ENCODE measurements at places on chromosomes 3 and 15. TPM values are rescaled to one million over a fixed set of nuclear protein-coding genes. Genes with fewer than 3 reads are reported as not detected.

DNA sequence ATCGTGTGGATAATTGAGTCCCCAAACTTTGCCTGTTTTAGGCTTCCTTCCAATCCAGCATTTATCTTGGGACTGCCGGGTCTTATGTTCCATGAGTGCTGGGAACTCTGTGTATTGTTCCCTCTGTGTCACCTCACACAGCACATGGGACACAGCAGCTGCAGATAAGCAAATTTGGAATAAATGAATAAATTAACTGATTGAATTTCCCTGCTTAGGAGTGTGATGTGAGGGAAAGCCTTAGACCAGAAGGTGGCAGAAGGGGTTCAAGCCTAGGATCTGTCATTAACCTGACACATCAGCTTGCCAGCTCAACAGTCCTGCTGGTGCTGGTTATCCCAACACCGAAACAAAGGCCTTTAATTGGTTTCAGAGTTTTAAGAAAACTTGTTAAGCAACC is 114.3 kb downstream of the OXSM start:
- H3K36me3 ChIP-seq = no peaks in the 10 kb centered on the region
- H3K4me1 ChIP-seq = peaks cover 26% of the 10 kb centered on the region
- no peak overlapping the region for H3K4me3 ChIP-seq
- no peak overlapping the region for H3K27ac ChIP-seq
- H3K27me3 ChIP-seq = no peaks in the 10 kb centered on the region

DNA sequence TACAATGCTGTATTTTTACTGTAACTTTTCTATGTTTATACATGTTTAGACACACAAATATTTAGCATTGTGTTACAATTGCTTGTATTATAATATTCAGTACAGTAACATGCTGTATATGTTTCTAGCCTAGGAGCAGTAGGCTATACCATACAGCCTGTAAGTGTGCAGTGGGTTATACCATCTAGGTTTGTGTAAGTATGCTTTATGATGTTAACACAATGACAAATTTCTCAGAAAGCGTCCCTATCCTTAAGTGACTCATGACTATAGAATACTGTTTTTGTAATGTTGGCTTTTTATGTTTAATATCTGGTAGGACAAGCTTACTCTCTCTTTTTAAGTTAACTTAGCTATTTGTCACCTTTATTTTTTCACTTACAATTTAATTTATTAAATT is 127.5 kb upstream of the THRB start:
- no peaks in the 10 kb centered on the region for H3K4me1 ChIP-seq
- DNase-seq = no peak
- no peak overlapping the region for H3K4me3 ChIP-seq

Gene VIPR1
- total RNA-seq = 93.6 TPM

Gene SNX22
- 0.33 TPM for total RNA-seq

Data from CD4-positive, alpha-beta memory T cell (primary cell).